ENCODE measurements at places on chromosomes 2 and 18.

DNA sequence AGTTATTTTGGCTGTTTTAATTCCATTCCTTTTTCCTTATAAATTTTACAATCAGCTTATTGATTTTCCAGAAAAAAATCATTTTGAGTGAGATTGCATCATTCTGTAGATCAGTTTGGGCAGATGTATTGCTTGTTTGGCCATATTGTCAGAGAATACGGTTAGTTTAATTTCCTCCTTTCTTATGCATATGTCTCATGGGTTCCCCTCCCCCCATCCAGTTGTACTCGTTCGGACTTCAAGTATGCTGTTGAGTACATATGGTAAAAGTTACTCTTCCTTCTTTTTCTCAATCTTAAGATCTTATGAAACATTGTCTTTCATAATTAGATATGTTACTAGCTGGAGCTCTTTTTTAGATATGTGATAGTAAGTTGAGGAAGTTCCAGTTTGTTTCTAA, 131.2 kb upstream of the TTC27 start:
- DNase-seq: no peak

GRCh38 chr2:17869128-17869527, 9.3 kb upstream of the KCNS3 start:
- no peak for DNase-seq

GRCh38 chr2:237752761-237753165, 45.8 kb upstream of the RBM44 start:
- no peak for DNase-seq

- no peak for DNase-seq
Measured at GRCh38 chr2:9024575-9024974, 21.1 kb upstream of the MBOAT2 start.

DNA sequence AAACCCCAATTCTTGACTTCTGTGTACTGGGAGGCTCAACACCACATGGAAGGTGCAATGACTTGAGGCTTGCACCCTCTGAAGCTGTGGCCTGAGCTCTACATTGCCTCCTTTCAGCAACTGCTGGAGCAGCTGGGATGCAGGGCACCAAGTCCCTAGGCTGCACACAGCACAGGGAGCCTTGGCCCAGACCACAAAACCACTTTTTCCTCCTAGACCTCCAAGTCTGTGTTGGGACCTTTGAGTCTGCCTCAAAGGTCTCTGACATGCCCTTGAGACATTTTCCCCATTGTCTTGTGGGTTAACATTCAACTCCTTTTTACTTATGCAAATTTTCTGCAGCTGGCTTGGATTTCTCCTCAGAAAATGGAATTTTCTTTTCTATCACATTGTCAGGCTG, 62.6 kb upstream of the KCNE4 start:
- DNase-seq: no peak

DNA sequence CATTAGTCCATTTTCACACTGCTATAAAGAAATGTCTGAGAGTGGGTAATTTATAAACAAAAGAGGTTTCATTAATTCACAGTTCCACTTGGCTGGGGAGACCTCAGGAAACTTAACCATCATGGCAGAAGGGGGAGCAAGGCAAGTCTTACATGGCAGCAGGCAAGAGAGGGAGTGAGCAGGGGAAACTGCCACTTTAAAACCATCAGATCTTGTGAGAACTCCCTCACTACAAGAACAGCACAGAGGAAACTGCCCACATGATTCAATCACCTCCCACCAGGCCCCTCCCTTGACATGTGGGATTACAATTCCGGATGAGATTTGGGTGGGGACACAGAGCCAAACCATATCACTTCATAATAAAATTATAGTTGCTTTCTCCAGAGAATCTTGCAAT, 365.5 kb upstream of the ID2 start:
- no peak for DNase-seq

DNA sequence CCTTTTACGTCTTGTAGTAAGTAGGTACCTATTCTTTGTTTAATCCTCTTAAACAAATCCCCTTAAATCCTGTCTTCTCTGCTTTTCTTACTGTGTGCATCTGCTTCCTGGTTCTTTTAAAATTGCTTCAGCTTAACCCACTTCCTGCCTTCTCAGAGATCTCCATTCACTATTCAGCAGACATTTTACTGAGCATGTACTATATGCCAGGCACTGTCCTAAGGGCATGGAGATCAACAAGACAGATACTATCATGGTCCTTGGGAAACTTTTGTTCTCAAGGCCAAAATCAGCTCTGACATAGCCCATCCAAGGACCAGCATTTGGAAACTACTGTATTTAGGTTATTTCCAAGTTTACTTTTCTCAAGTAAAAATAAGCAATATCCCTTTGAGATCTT, 227.5 kb downstream of the TPGS2 start:
- DNase-seq: no peak

- DNase-seq: no peak
Measured at GRCh38 chr18:228586-228985, 39.3 kb downstream of the THOC1 start.

GRCh38 chr18:5237723-5238370, 40.8 kb upstream of the AKAIN1 start:
- DNase-seq: peak; percentile 84

DNA sequence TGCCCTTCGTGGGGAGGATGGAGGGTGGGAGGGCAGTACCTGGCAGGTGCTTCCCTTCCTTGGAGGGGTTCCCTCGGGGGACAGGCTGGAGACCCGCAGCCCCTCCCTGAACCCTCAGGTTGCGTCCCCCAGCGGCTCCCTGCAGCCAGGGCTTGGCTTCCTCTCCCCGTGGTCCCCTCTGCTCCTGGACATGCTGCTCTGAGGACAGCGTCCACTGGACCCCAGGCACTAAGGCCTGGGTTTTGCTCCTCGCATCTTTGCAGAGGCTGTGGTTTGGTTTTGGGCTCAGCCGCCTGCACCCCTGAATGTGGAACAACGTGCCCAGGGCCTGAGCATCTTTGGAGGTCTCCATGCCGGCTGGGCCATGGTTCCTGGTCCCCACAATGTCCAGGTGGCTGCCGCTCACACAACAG, 133.5 kb downstream of the PTGR3 start:
- DNase-seq: no peak

DNA sequence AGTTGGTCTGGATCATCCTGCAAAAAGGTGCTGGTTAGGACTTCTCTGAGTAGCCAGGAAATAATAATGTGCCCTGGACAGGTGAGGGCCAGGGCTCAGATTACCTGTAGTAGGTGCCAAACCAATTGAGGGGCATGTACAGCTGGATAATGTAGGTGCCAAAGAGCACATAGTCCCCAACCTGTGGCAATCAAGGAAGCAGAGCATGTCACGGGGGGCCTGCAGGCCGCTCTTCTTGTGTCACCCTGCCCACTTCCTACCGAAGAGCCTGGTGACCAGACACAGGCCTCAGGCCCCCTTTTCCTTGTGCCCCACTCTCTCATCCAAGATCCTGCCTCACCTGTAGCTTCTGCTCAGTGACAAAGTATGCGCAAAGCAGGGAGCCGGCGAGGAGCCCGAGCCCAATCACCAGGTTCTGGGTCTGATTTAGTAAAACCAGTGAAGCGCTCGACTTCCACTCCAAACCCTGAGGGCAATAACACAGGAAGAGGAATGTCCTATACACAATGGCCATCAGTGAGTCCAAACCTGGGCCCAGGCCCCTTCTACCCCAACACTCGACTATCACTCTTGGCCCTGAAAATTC, 5.2 kb downstream of the ABCB6 start:
- DNase-seq: no peak

- DNase-seq: no peak
Measured at GRCh38 chr2:225938991-225939390, 539.5 kb downstream of the NYAP2 start.
